Brain microvascular endothelial cell (primary cell): ENCODE measurements at places on chromosomes 4 and X.

DNA sequence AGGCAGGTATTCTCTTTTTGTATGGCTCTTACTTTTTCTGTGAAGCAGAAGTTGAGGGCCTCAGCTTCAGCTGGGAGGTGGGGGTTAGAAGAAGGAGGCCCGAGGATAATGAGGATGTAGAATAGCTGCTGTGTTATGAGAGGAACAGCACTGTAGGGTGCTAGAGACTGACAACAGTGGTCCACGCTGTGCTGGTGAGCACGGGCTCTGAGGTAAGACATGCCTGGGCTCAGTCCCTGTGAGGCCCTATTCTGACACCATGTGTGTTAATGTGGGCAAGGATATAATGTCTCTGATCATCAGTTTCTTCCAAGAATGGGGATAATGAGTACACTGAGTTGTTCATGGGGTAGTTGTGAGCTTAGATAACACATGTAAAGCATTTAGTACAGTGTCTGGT, 55.3 kb upstream of the SFRP2 start:
- no peak for DNase-seq

DNA sequence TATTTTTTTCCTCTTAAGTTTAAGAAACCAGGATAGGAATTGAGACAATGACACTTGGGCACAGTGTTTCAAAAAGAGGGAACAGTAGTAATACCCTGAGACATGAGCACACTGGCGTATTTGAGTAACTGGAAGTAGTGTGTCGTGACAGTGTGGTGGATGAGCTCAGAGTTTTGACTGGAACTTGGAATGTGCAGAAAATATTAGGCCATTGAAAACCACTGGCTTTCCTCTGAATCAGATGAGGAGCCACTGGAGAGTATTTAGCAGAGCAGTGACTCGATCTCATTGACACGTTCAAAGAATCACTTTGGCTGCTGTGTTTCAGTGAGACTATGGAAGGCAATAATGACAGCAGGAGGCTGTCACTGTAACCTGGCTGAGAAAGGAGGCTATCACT, 1531.2 kb downstream of the STIM2 start:
- DNase-seq: peak; percentile 20

- no peak for DNase-seq
Measured at GRCh38 chr4:25031077-25031621, 403 bp upstream of the LGI2 start.

DNA sequence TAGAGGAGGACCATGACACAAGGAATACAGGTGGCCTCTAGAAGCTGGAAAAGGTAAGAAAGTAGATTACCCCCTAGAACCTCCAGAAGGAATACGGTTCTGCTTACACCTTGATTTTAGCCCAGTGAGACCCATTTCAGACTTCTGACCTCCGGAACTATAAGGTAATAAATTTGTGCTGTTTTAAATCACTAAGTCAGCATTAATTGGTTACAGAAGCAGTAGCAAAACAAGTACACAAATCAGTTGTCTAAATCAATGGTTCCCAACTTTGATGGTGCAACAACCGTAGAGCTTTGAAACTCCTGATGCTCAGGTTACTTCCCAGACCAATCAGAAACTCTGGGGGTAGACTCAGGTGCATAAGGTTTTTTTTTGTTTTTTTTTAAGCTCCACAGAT, 113.6 kb downstream of the RTL9 start:
- DNase-seq: no peak

- DNase-seq: no peak
Measured at GRCh38 chr4:40722576-40723161, 27.1 kb upstream of the NSUN7 start.

GRCh38 chr4:54723820-54724219, 66.1 kb downstream of the KIT start:
- no peak for DNase-seq
